Hepatocyte (in vitro differentiated cells): ENCODE measurements at places on chromosomes 5 and 9. TPM values are rescaled to one million over a fixed set of nuclear protein-coding genes. Genes with fewer than 3 reads are reported as not detected.

Gene TAF11L10
- total RNA-seq: not detected in 2 replicates

Gene GGTA1
- 0.07 and 0.72 TPM in 2 replicates for total RNA-seq

Gene NR2F1
- total RNA-seq: 15.9 and 19.9 TPM in 2 replicates

Gene GOLGA1
- 12.9 and 15.2 TPM in 2 replicates for total RNA-seq

Gene TAF11L11
- total RNA-seq: not detected in 2 replicates

Gene TUSC1
- total RNA-seq: 7.5 and 11.2 TPM in 2 replicates

Gene HTR1A
- 0.20 and 0.57 TPM in 2 replicates for total RNA-seq

Gene PCDHB4
- total RNA-seq: 1.9 and 2.5 TPM in 2 replicates

Gene TAS2R1
- total RNA-seq: 1.0 TPM in 1 of 2 replicates, not detected in the other

Gene LCN1
- total RNA-seq: not detected in 2 replicates

Gene CAVIN4
- 1.0 and 2.4 TPM in 2 replicates for total RNA-seq

Gene DND1
- total RNA-seq: 0.36 and 1.3 TPM in 2 replicates

Gene ARHGEF28
- total RNA-seq: 7.6 and 11.2 TPM in 2 replicates

Gene HK3
- 0.73 TPM in 1 of 2 replicates, not detected in the other for total RNA-seq

Gene OR5C1
- total RNA-seq: not detected in 2 replicates

Gene TEK
- 3.9 and 5.6 TPM in 2 replicates for total RNA-seq

Gene CDKN2B-AS1
- 0.27 and 1.1 TPM in 2 replicates for total RNA-seq

Gene FIBCD1
- 0.33 TPM in 1 of 2 replicates, not detected in the other for total RNA-seq

Gene TEX48
- not detected in 2 replicates for total RNA-seq

Gene PANK3
- 86.3 and 104 TPM in 2 replicates for total RNA-seq

Gene EDIL3
- 35.6 and 42.4 TPM in 2 replicates for total RNA-seq

Gene PCDHB5
- total RNA-seq: 7.0 TPM in 2 replicates

Gene LOX
- total RNA-seq: 98.2 and 120 TPM in 2 replicates

Gene STPG3
- not detected in 2 replicates for total RNA-seq

Gene MRPS27
- 58.0 and 63.5 TPM in 2 replicates for total RNA-seq

Gene FOXI1
- not detected in 2 replicates for total RNA-seq

Gene CBY3
- total RNA-seq: not detected in 2 replicates
